ENCODE measurements at places on chromosomes 6 and 20. TPM values are rescaled to one million over a fixed set of nuclear protein-coding genes. Genes with fewer than 3 reads are reported as not detected.

EYS gene
- under 0.01 TPM for total RNA-seq

HSF2 gene
- total RNA-seq, result 52.9 TPM

C20orf141 gene
- not detected for total RNA-seq

ELOVL4 gene
- total RNA-seq, result 0.73 TPM

SALL4 gene
- total RNA-seq, result not detected

ADISSP gene
- total RNA-seq, result 15.5 TPM

EYA4 gene
- not detected for total RNA-seq

PRND gene
- 0.10 TPM for total RNA-seq

SLC22A7 gene
- not detected for total RNA-seq

GSTA2 gene
- total RNA-seq, result not detected

LAMA5 gene
- 1.2 TPM for total RNA-seq

AURKA gene
- total RNA-seq, result 3.0 TPM

SLC12A5 gene
- total RNA-seq, result 0.10 TPM

GTSF1L gene
- total RNA-seq, result not detected

HSPA1L gene
- total RNA-seq, result 2.7 TPM

MROH8 gene
- 1.8 TPM for total RNA-seq

CEP57L1 gene
- total RNA-seq, result 8.7 TPM

EBF4 gene
- total RNA-seq, result 0.63 TPM

RRP36 gene
- 31.1 TPM for total RNA-seq

KCNK5 gene
- total RNA-seq, result 0.31 TPM

Data from mononuclear cell (primary cell).